ENCODE measurements at places on chromosomes 6 and 20.

DNA sequence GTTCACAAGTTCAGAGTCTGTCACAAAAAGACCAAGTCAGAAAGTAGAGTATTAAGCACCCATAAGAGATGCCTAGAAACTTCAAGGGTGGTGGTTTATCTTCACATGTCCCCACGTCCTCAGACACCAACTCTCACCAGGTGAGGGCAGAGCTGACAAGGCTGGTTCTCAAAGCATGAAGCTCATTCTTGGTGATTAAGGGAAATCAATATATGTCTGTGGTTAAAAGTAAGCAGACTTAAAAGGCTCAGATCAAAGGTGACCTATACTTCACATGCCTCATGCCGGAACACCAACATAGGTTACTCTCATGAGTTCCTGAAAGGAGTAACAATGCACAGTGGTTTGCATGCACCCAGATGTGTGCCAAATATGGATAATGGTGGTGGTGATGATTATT is 27.0 kb downstream of the IL17A start:
- no peak for DNase-seq

DNA sequence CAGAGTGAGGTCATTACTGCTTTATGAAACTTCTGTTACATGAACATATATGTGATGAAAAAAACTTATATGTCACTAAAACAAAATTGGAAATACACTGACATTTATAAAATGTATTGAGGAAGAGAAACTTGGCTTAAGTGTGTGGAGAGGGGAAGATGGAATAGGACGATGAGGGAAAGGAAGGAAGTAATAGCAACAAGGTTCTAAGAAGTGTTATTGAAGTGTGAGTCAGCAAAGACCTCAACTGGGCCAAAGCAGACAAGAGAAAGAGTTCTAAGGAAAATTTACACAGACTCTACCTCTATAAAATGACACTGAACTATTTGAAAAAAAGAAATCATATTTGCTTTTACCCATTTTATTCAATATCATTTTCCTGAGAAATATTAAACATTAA is 38.3 kb downstream of the SNX3 start:
- no peak for DNase-seq

- peak; percentile 86 for DNase-seq
These were observed 2.5 kb downstream of the RSPO3 start for GRCh38 chr6:127120787-127121636.

DNA sequence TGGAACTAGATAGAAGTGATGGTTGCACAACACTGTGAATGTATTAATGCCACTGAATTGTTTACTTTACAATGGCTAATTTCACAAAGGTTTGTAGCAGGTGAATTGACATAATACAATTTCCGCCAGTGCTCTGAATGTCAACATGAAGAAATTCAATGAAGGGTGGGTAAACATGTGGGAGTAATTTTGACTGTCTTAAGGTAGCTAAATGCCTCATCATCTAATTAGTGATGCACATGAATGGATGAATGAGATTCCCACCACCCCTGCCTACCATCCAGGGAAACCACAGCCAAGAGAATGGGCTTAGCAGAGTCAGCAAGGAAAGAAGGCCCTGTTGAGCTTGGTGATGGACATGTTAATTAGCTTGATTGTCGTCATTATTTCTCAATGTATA is 275.3 kb downstream of the ALDH8A1 start:
- DNase-seq: no peak

- no peak for DNase-seq
These were observed 177.2 kb upstream of the COL21A1 start for GRCh38 chr6:56424542-56425083.
